ENCODE measurements at places on chromosomes 5 and 9. TPM values are rescaled to one million over a fixed set of nuclear protein-coding genes. Genes with fewer than 3 reads are reported as not detected.

GRCh38 chr9:14189578-14189977 lies 124.4 kb downstream of the NFIB start:
- no peak for DNase-seq

Gene ZMYND19
- total RNA-seq: 88.2 TPM

DNA sequence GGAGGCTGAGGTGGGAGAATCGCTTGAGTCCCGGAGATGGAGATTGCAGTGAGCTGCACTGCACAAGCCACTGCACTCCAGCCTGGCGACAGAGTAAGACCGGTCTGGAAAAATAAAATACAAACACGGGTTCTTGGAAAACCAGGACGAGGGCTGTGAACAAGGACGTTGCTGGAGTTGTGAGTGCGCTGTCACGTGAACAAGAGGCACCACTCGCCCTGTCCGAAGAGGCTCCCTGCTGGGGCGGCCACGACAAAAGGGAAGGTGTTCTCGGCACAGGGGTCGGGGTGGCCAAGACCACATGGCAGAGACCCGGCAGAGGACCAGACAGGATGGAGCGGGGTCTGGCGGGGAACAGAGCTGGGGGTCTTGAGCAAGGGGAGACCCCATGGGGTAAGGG lies 30.6 kb upstream of the UBAC1 start:
- no peak for DNase-seq

DNA sequence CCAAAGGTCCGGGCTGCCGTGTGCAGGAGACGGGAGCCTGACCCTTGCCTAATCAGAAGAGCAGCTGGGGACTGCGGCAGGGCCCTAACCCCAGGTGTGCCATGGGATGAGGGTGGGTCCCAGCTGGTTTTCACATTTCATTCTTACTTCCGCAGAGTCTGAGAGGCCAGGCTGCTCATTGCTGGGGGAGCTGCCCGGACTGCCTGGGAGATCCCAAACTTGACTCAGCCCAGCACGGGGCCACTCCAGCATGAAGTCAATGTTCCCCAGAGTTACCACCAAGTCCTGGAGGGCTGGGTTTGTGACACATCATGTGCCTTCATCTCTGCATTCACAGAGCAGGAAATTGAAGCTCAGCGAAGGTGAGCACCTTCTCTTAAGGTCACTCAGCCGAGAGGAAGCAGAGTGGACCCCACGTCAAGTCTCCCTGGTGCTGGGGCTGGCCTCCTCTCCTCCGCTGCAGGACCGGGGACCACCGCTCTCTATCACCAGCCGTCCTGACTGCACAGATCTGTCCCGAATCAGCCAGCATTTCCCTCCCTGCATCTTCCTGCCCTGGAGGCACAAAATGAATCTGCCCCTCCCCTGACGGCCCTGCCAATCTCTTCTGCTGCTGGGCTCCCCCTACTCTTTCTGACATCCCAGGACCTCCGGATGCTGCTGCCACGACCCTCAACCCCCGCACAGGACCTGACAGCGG lies 54.6 kb upstream of the PHYKPL start:
- DNase-seq: no peak
